Suppressor macrophage (primary cell): ENCODE measurements at places on chromosomes 2 and 18.

DNA sequence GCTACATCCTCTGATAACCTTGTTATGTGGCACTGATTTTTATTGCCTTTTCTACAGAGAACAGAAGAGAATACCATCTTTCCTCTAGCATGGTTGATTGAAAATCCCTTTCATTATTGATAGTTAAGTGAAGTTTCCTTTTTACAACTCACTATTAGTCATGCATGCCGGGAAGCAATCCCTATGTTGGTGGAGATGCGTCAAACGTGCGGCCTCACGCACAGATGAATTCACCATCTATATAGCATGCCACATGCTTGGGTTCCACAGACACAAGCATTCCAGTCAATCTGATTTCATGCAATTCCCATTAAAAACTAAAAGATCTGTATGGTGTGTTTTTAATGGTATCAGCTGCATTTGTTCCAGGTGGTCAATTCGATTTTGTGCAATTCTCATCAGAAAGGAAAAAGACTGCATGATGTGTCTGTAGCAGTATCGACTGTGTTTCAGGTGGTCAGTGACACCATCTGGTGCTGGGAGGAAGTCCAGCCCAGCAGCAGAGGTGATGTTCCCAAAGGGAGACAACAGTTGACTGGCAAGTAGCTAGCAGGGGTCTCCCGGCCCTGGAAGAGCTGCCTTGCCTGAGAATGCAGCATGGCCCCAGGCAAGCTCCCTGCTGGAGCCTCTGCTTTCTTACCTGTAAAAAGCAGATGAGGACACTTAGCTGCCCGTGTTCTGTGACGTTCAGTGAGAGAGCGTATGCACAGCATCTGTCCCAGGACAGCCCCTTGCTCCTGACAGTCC lies 151.3 kb upstream of the NCK2 start:
- DNase-seq: no peak

- no peak for DNase-seq
These were observed 71.1 kb upstream of the SH3BP4 start for GRCh38 chr2:234880551-234881211.

DNA sequence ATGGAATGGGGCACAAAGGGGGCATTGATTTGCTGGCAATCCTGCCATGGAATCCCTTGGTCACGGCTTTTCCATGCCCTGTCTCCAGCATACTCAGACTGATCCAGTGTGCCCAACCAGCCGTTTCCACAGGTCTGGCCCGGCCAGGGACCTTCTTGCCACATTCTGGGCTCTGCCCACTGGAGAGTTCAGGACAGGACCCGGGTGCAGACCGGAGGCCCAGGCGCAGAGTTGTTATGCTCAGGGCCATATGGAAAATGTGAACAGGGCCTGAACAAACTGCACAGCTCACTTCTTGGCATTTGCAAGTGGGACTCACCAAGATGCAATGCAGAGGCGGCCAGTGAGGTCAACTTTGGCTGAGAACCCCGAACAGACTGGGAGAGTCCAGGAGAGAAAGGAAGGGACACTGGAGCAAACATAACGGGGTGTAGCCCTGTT lies 15.6 kb upstream of the ASAP2 start:
- peak; percentile 63 for DNase-seq

- no peak for DNase-seq
These were observed 428.3 kb downstream of the ZEB2 start for GRCh38 chr2:144091622-144092021.

DNA sequence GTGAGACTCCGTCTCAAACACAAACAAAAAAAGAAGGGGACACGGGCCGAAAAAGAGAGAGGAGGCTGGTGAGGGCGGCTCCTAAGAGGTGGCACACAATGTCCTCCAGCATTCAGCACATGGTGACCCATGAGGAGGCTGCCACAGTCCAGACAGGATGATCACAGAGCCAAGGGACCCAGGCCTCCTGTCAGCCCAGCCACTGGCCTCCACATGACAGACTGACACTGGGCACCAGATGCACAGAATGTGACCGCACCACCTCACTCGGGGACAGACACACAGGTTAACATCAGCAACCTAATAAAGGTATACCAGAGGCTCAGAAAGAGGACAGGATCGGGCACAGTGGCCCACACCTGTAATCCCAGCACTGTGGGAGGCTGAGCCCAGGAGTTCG lies 21.0 kb downstream of the PASK start:
- DNase-seq: no peak

DNA sequence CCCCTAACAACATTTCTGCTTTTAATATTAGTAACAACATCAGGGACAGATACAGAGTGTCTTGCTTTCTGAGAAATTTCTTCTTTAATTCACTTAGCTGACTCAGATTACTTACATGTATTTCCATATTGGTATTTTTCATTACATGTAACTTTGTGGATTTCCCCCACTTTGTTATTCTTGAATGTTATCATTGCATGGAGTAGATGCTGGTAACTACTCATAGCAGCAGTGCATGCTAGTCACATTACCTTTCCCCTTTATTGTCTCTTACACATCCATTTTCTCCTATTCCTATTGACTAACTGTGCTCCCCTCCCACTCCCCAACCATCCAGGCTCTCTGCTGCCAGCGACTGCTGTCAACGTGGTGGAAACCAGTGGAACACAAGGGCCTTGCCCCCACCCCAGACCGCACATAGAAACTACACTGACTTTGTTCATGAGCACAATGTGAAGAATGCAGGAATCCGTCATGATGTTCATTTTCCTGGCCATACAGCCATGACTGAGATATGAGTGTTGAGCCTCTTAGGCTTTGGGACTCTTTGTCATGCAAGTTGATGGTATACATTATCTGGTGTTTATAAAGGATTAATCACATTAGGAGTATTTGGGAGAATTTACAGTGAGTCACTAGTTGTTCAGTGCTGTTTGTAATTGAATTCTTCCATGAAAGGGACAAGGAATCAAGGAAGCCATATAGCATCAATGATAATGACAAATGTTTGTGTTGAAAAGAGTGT lies 91.0 kb downstream of the EPB41L5 start:
- no peak for DNase-seq

- no peak for DNase-seq
These were observed 6.2 kb downstream of the ZBTB7C start for GRCh38 chr18:48402953-48403352.

DNA sequence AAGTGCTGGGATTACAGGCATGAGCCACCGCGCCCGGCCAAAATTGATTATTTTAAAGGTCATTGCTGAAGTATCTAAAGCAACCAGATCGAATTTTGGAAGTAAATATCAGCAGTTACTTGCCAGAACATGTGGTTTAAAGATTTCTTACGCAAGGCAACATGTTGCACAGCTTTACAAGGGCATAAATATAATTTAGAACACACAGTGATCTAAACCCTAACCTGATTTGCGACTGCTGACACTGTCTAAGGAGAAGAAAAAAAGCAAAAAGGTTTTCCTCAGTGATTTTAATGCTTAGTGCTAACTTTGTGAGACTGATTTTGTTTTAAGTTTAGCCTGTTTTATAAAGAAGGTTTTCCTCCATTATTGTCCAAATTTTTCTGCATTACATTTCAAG lies 569.9 kb upstream of the LINC00305 start:
- no peak for DNase-seq

DNA sequence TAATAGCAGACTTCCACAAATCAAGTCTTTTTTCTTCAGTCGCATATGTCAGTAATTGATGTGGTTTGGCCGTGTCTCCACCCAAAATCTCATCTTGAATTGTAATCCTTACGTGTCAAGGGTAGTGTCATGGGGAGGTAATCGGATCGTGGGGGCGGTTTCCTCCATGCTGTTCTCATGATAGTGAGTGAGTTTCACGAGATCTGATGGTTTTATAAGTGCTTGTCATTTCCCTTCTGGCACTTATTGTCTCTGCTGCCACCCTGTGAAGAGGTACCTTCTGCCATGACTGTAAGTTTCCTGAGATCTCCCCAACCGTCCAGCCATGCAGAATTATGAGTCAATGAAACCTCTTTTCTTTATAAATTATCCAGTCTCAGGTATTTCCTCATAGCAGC lies 478.8 kb downstream of the PTPRM start:
- DNase-seq: no peak

- DNase-seq: no peak
These were observed 58.2 kb downstream of the MBP start for GRCh38 chr18:77074431-77074830.

DNA sequence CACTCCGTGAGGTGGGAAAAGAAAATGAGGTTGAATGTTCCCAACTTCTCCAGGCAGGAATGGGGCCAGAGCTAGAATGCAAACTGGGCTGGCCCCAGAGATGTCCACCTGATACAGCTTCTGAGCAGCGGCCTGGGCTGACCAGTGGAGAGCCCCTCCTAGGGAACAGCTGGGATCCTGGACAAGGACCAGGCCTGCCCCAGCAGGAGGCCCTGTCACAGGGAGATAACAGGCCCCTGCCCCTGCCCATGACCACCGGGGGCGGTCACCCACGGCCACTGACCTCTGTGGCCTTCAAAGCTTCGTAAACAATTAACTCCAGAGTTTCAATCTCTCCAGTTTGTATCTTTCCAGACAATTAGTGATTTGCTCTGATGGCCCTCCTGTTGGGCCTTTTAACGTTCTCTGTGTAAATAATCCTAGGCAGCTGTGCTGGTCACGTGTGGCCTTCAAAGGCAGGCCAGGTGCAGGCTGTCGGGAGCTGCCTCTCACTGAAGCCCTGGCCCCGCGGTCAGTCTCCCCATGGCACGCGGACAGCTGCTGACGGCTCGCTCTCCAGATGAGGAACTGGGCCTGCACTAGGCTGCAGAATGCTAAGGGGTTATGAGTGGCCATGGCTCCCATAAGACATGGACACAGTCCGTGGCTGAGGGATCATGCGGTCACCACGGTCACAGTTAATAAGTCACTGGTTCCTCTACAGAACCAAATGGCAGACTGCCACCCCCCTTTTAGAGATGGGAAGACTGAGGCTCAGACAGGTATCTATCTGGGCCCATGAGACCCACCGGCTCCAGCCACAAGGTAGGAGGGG lies 9.2 kb downstream of the HS6ST1 start:
- DNase-seq: peak; percentile 25

GRCh38 chr2:137969418-137969765 lies 5.1 kb downstream of the HNMT start:
- DNase-seq: peak; percentile 75

DNA sequence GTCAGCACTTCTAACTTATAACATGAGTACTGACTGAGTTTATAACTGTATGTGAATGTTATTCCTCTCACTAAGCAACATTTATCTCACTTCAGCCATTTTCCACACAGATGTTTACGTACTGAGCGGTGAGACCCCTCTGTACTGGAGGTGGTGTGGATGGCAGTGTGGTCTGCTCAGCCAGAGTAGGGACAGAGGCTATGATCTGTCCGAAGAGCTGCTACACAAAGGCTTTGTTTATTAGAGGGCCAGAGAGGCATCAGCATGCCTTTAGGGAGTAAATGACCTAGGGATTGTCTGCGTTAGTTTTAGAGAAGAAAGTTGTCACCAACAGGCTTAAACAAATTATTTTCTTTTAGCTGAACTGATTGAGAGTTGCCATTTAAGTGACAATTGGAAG lies 23.2 kb upstream of the TACR1 start:
- DNase-seq: no peak
